ENCODE measurements at places on chromosomes 16 and 17.
A peak's percentile ranks its signal among the peaks of the same experiment; 100 is the strongest.

DNA sequence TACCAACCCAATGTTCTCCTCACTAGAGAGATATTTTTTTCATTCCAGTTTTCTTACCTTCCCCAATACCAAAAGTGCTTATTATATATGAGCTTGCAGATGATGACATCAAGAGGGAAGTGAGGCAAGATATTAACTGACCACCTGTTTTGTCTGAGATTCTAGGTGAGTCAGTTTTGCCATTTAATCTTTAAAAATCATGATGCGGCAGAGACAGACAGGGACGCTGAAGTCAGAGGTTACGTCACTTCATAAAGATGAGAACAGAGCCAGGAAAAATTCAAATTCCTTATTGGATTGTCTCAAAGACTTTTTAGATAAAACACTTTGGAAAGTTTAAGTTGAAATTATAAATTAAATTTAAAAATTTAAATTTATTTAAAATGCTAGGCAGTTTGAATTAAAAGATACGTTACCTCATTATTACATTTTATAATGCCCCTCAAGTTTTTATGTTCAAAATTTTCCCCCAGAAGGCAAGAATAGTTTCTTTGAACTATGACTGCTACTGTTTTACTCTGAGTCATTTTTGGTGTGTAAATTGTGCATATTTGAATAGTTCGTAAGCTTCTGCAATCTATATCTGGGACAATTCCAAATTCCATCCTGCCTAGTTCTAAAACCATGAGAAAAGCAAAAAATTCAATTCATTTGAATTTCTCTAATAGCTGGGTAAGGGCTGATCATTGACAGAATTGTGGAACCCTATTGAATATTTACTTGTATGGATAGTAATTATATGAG lies 839.6 kb upstream of the GOT2 start:
- no peak for DNase-seq

GRCh38 chr17:43877031-43877430 lies 30.1 kb downstream of the CD300LG start:
- no peak for DNase-seq

DNA sequence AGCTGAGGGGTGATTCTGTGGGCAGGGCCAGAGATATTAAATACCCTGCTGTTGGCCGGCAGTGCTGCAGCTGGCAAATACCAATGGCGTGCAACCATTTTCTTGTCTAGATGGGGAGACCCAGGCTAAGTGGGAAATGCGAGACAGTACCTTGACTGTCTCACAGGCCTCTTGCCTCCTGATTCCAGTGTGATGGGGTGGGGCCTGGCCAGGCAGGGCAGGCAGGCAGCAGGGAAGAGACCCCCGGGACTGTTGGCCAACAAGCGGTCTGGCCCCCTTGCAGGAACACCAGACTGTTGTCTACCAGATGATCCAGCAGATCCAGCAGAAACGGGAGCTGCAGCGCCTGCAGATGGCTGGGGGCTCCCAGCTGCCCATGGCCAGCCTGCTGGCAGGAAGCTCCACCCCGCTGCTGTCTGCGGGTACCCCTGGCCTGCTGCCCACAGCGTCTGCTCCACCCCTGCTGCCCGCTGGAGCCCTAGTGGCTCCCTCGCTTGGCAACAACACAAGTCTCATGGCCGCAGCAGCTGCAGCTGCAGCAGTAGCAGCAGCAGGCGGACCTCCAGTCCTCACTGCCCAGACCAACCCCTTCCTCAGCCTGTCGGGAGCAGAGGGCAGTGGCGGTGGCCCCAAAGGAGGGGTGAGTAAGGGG lies 5.7 kb upstream of the CISD3 start:
- DNase-seq = peak; percentile 86

DNA sequence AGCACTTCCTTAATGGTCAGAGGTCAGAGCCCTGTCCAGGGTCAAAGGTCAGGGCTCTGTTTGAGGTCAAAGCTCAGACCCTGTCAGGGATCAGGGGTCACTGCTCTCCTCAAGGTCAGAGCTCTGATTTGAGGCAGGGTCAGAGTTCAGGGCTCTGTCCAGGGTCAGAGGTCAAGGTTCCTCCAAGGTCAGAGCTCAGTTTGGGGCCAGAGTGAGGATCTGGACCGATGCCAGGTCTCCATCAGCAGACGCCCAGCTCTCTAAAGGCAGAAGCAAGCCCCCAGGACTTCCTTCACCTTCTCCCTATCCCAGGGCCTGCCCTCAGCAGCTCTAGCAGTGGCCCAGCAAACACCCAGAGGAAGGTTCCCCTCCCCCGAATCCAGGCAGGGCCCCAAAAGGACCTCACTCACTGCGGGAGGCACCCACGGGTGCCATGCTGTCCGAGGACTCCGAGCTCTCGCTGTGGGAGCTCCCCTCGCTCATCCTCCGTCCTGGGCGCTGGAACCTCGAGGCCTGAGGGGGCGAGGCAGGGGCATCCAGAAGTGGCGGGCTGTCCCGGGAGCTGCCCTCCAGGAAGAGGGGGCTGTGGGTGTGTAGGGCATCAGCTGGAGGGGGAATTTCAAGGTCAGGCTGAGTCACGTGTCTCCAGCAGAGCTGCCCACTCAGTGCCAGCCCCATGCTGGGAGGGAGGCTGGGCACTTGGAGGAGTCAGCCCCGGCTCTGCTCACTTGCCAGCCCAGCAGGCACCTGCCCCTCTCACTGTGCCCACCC lies 26.7 kb downstream of the PIMREG start:
- no peak for DNase-seq

GRCh38 chr17:38598536-38598935 lies 7.2 kb downstream of the SRCIN1 start:
- DNase-seq = peak; percentile 84

- no peak for DNase-seq
Measured at GRCh38 chr17:2694381-2695242, 17.0 kb downstream of the CLUH start.

GRCh38 chr16:84740596-84741116 lies 40.9 kb downstream of the USP10 start:
- no peak for DNase-seq

GRCh38 chr16:55645986-55646385 lies 9.8 kb upstream of the SLC6A2 start:
- no peak for DNase-seq

DNA sequence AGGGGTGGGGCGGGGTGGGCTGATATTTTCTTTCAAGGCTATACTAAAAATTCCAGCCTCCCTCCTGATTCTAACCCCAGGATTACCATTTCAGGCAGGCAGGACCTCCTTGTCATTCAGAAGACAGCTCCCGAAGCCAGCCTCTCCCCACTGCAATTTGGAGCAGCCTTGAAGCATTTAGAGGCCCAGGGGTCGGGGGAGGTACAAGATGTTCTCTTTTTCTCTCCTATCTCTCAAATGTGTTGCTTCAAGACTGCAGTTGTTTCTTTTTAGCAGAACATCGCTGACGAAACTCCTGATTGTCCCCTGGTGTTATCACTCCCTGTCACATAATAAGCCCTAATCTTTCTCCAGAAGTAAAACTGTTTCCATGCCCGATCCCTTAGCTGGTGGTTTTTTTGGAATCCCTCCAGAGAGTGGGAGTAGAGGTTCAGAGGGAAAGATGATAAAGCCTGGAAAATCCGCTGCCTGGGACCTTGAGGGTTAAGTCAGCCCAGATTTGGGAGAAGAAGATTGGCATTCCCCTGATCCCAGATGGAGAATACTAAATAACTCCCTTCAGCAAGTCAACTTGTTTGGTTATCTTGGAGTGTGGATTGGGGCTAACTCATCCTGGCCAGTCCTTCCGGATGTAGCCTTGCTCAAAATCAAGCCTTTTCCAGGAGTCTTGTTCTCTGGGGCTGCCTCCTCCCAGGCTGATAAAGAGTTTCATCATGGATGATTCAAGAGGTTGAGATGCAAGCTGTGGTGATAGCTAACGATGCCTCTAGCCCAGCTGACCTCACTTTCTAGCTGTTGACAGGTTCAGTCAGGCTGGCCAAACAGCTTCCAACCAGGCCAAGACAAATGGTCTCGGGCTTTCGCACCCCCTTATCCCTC lies 71.3 kb downstream of the SOX9 start:
- DNase-seq = no peak

DNA sequence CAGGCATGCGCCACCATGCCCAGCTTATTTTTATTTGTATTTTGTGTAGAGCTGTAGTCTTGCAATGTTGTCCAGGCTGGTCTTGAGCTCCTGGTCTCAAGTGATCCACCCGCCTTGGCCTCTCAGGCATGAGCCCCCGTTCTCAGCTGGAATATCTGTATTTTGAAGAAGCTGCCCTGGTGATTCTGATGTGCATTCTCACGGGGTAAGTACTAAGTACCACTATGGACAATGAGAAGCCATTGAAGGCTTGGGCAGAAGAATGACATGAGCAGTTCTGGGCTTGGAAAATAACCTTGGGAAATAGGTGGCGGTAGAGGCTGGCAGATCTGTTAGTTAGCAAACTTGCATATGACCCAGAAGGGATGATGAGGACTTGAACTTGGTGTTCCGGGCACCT lies 15.6 kb upstream of the NKD1 start:
- DNase-seq = no peak

- DNase-seq = no peak
Measured at GRCh38 chr17:68603027-68603426, 1.9 kb upstream of the FAM20A start.

DNA sequence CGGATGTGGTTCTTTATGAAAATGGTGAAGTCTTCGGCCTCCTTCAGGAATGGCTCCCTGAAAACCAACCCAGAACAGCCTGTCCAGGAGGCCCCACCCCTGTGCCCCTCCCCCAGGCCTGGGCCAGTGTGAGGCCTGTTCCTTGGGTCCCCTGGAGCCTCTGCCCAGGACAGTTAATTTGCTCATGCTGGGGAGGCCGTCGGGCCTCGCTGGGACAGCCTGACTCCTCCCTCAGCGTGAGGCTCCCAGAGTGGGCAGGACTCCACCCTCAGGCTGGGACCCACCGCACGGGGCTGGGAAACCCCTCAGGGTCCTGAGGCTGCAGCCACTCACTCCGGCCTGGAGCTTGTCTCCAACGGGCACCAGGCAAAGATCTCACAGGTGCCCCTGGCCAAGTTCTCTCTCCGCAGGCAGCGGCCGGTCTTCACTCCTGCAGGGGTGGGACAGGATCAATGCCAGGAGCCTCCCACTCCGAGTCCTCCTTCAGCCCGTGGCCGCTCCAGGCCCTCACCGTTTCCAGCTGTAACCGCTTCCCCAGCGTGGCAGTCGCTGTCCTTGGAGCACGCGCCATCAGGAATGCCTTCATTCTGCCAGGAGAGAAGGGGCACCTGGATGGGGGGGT lies 5.8 kb downstream of the P2RX5 start:
- no peak for DNase-seq

GRCh38 chr17:1906662-1907101 lies 76.9 kb downstream of the RPA1 start:
- no peak for DNase-seq

DNA sequence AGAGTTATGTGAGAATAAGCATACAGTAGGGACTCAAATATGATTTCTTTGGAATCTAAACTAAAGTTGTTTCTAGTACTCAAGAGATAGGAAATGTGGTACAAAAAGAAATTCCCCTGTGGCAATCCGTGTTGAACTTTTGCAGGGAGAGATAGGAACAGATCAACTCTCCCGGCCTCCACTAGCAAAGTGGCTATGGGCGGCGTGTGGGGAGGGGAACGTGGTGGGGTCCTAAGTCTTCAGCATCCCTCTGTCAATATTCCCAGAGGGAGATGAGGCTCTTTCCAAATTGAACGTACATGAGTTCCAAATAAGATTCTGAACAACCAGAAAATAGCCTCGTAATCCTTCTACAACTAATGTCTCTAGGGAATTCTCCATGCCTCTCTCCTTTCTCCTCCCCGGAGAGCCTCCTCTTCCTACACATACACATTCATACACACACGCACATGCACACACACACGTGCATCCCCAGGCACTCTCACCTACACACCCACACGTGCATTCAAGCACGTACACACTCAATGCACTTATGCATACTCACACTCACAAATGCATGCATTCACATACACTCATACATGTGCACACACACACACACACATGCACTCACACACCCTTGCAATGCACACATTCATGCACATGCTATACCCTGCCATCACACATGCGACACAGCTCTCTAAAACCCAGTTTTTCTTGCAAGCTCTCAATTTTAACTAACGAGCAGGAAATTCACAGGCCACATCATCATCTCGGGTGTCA lies 244.8 kb downstream of the MAF start:
- no peak for DNase-seq

DNA sequence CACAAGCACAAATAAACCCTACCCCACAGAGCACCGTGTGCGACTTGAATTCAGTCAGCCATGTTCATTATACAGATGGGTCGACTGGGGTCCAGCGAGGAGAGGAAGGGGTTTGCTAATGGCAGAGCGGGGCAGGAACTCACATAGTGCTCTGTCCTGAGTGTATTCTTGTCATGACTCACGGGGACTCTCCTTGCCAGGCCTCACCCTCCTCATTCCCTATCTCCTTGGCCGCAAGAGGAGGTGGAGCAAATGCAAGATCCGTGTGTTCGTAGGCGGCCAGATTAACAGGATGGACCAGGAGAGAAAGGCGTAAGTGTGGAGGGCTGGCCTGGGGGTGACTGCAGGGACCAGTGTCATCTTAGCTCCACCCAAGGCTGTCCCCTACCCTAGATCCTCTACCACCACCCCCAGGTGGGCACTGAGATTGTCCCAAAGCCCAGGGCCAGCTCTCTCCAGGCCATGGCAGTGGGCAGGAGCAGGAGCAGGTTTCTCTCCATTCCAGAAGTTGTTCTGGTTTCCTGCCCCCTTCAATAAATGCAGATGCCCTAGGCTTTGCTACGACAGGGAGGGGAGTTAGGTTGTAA lies 29.4 kb downstream of the SLC12A3 start:
- DNase-seq = no peak

DNA sequence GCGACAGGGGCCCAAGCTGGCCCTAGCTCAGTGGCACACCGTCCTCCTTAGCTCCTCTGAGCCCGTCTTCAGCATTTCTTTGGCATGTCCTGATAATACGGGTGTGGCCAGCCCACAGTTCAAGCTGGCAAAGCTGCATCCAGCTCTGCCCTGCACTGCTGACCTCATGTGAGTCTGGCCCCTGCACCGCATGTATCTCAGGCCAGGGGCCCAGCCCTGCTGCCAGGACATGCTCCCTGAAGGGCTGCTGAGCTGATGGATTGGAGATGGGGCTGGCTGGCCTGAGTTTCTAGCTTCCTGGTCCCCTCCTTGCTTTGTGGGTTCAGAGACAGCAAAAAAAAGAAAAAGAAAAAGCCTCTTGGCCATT lies 2.4 kb downstream of the DOC2B start:
- peak; percentile 77 for DNase-seq

GRCh38 chr16:49526860-49527365 lies 153.3 kb downstream of the C16orf78 start:
- DNase-seq = no peak

DNA sequence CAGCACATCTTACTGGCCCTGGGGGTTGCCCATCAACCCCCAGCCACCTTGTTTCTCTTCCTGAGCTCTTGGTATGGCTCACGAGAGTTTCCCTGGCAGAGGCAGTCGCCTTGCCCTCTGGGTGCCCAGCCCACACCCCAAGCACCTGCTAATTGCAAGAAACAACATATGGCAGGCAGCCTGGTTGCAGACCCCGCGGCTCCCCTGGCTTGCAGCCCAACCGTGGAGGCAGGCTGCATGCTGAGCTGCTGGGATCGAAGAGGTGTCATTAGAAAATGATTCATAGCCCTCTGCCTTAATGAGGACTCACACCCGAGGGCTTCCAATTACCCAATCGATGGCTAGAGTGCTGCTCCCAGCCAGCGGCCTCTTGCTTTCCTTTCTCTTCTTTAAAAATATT lies 115.7 kb downstream of the TMEM114 start:
- DNase-seq = no peak

- DNase-seq = no peak
Measured at GRCh38 chr17:64634218-64634617, 27.9 kb downstream of the SMURF2 start.
